ENCODE measurements at places on chromosomes 6 and 20.

DNA sequence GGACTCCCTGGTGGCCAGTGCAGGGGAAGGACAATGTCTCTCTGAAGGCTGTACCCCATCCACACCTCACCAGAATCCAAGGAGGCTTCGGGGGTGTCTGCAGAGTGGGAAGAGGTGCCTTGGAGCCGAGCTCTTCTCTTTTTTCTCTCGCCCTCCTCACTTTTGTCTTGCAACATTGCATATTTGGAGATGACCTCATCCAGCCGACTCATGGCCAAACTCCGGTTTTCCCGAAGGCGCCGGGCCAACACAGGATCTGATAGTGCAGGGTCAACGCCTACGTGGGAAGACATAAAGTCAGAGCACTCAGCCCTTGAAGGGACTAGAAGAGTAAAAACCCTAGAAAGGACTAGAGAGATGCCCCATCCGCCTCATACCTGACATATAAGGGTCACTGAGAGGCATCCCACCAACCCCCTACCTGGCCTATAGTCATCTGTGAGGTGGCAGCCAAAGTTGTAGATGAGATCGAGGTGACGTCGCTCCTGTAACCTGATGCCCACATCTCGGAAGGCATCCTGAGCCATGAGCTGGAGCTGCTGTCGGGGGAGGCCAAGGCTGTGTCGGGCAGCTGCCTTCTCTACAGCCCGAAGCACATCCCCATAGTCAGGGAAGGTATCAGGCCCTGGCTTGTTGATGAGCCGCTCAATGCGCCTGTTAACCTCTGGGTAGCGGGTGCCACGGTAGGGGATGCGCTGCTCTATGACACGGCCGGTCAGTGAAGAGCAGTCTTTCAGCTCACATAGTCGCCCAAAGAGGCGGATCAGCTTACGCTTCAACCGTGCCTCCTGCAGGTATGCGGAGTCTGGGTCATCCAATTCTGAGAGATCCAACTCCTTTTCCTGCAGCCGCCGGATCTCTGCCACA is 3.0 kb upstream of the ZBTB22 start:
- no peak for DNase-seq

DNA sequence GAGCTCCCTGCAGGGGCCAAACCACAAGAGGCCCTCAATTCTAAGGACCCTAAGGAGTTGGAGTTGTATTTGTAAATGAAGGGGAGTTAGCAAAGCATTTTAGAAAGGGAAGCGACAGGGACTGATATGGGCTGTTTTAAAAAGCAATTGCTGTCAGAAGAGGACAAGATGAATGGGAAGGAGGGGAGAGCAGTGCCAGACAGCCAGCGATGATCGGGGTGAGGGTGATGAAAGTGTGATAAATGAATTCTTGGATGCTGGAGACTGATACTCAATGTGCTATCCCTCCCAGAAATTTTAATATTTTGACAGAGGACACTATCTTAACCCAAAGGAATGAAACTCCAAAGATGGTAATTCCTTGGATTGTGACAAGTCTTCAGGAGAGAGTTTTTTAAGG is 289.2 kb downstream of the CLIC5 start:
- no peak for DNase-seq

DNA sequence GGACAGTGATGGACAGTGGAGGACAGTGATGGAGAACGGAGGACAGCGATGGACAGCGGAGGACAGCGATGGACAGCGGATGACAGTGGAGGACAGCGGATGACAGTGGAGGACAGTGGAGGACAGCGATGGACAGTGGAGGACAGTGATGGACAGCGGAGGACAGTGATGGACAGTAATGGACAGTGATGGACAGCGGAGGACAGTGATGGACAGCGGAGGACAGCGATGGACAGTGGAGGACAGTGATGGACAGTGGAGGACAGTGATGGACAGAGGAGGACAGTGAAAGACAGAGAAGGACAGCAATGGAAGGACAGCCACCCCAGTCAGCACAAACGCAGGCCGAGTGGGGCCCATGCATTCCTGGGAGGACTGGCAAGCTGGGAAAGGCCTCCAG is 3.4 kb upstream of the NKAIN4 start:
- no peak for DNase-seq

DNA sequence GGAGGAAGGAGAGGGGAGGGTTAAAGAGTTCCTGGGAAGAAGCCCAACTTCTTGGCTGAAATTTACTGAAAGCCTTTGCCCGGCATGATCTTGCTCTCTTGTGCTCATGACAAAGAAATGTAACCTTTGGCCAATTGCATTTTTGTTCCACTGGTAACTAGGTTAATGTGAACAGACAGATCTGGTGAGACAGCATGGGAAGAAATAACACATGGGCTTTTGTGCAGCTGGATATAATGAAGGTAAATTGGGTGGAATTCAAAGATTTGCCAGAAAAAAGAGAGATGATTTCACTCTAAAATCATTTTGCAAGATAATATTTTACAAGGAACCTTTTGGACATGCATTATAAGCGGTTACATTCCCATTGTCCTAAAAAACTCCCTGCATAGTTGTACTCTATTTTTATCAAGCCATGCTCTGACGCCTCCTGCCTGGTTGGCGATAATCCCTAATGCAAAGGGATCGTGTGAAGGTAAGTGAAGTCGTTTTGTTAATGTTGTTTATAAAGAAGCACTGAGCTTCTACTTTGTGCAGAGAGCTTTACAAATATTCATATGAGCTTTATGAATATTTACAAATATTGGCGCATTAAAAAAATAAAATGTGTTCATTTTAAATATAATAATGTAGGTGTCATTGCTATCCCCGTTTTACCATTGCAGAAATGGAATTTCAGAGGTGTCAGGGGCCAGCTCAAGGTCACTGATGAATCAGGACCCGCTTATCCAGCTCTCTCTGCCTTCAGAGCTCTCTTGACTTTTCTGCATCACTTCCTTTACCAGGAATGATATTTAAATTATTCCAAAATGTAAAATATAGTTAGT is 161.3 kb upstream of the AGPAT4 start:
- peak; percentile 60 for DNase-seq
